NCI-H524 (cell line): ENCODE measurements at places on chromosomes 2 and 18.

- DNase-seq, result peak; percentile 59
These were observed 4.0 kb upstream of the WNT10A start for GRCh38 chr2:218876562-218877219.

DNA sequence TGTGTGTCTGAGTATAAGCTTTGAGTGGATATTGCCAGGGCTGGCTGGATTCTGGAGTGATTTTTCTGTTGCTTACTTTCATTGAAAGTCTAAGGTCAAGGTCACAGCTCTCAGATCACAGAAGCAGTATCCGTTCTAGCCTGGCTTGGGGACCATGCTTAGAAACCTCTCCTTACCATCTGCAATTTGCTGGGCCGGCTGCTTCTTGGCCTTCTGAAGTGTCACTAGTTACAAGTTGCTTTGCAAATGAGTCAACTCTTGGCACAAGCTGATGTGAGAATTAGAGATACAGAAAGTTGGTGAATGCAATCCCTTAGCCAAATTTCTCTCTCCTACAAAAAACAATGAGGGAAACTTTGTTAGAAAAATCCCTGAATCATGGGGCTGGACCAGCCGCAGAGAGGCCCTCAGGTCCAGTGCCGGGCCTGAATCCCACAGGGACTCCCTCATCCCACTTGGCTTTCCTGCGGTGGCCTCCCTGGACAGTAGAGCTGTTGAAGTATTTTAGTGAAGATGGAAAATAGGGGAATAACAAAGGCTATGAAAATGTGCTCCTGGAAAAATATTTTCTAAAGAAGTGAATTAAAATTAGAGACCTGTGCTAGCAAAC lies 92.7 kb upstream of the CNGA3 start:
- DNase-seq, result no peak

GRCh38 chr2:240466579-240467148 lies 31.2 kb downstream of the GPC1 start:
- no peak for DNase-seq

GRCh38 chr2:212592695-212593094 lies 54.1 kb upstream of the ERBB4 start:
- no peak for DNase-seq

DNA sequence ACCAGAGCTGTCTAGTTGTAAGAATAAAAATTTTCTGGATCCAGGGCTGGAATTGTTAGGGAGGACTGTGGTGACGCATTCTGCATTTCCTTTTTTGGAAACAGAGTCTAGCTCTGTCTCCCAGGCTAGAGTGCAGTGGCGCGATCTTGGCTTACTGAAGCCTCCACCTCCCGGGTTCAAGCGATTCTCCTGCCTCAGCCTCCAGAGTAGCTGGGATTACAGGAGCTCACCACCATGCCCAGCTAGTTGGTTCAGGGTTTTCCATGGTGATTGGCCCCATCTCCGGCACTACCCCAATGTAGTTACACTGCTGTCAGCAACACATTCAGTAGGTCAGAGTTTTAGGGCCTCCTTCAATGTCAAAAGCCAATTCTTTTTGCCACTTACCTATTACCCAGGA lies 58.6 kb upstream of the RNF152 start:
- DNase-seq, result no peak

GRCh38 chr2:219205165-219205538 lies 1.4 kb upstream of the ZFAND2B start:
- DNase-seq, result no peak

GRCh38 chr2:10590742-10591141 lies 99.0 kb downstream of the NOL10 start:
- no peak for DNase-seq

DNA sequence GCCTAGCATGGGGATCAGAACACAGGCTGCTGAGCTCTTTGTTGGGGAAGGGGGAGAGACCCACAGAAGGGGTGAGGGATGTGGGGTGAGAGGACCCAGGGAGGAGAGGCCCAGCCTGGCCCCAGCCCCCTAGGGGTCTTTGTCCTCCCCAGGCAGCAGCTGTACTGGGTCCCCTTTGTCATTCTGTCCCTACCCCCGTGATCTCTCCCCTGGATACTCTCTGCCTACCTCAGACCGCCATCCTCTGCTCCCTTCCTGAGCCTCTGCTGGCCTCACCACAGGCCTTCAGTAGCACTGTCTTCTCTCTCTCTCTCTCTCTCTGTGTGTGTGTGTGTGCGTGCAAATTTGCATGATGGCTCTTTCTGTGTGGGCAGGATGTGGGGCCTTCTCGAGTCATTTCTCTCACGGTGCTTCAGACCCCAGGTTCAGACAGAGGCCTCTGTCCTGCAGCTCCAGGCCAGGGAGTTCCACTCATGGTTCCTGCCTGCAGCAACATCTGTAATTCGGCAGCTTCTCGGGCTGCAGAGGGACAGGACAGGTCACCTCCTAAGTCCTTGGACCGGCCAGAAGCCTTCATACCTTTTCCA lies 1.4 kb downstream of the PSD4 start:
- no peak for DNase-seq

- no peak for DNase-seq
These were observed 17.3 kb downstream of the PTPN18 start for GRCh38 chr2:130372833-130373807.

DNA sequence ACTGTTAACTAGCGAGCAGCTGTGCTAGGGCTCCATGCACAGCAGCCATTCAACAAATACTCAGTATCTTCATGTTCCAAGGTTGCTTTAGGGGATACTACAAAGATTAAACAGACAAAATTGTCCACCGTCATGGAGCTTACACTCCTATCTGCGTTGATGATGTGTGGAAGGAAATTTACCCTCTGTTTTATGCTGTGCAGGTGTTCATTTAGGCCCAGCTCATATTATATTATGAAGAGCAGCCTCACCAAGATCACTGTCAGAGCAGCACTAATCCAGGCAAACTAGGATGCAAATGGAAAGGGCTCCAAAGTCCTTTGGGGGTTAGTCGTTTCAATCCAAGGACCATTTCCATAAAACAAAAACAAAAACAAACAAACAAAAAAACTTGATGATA lies 13.4 kb upstream of the WIPF1 start:
- DNase-seq, result no peak

GRCh38 chr2:229852565-229852964 lies 69.2 kb downstream of the TRIP12 start:
- no peak for DNase-seq

DNA sequence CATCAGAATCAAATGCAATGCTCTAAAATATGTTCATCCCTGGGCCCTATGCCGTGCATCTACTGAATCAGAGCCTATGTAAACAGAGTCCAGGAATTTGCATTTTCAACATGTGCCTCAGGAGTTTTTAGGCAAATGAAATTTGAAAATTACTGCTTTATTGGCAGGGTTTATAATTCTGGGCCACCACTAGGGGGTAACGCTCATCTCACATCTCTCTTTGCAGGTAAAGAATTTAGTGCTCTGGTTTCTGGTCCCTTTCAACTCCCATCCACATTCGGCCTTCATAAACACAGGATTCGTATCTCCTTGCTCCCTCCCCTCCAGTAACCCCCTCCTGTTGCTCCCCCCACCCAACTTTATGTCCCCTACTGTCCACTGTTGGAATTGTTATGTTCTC lies 49.3 kb downstream of the LYPD6B start:
- DNase-seq, result no peak

DNA sequence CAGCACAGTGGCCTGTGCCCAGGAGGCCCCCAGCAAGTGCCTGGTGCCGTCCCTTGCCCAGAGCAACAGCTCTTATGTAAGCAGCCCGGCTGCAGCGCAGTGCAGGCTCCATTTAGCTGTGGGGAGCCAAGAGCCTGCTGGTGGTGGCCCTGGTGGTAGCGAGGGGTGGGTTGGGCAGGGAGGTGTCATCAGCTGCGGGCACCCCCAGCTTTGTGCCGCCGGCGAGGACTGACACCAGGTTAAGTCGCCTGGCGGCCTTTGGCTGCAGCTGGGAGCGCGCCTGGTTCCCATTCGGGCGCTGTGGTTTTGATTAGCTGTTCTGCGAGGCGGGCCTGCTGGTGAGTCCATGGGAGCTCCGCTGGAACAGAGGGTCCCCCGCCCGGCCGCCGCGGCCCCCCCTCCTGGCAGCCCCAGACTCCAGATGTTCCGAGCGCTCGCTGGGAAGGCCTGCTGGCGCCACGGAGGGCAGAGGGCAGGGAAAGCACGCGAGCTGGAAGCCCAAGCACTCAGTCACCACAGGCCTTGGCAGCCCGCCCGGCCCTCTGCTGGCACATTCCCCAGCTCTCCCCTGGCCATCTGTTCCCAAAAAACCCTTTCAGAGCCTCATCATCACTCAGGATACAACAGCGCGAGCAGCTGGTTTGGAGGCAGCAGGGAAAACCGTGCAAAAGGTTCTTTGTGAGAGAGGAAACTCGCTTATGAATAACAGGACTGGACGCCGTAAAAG lies 18.4 kb downstream of the ATOH8 start:
- peak; percentile 99 for DNase-seq

DNA sequence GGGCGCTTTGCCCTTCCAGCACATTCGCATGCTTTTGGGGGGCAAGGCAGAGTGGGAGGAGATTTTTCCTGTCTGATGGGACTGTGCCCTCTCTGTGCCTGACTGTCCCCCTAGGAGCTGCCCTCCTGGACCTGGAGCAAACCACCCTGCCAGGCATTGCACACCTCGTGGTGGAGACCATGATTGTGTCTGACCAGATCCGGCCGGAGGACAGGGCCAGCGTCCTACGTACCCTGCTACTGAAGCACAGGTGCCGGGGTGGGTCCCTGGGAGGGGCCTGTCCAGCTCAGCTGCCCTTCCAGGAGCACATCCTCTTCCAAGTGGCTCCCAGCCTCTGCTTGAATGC lies 5.3 kb downstream of the SLC4A3 start:
- no peak for DNase-seq

- no peak for DNase-seq
These were observed 136.0 kb upstream of the GLI2 start for GRCh38 chr2:120599656-120600055.

- DNase-seq, result peak; percentile 32
These were observed 169.9 kb upstream of the SLC39A10 start for GRCh38 chr2:195486987-195487644.

- DNase-seq, result no peak
These were observed 289.6 kb downstream of the CYP26B1 start for GRCh38 chr2:71858071-71858470.

DNA sequence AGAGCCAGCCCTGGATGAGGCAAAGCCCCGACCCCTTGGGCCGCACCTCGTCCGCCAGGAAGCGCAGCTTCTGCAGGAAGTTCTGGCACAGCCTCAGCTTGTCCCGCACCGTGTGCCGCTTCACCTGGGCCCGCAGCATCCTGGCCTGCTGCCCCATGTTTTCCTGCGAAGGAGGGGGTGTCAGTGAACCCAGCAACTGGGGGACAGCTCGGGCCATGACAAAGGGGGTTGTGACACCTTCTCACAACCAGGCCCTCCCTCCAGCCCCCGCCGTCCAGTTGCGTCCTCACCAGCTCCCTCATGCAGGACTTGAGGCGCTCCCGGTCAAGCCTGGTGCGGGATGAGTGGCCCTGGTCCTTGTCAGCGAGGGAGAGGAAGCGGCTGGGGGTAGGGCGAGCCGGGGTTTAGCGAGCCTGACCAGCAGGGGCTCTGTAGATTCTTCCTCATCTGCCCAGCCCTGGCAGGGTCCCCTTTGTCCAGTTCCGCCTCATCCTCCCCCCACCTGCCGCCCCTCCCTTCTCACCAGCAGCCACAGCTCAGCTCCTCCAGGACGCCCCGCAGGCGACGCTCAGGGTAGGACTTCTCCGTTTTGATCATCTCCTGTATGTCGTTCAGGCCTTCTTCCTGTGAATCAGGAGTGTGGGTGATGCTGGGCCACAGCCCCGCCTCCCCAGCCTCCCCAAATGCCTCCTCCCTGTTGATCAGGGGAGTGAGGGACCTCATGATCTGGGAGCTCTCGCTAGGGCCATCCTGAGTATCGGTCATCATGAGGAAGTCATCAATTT lies 606 bp downstream of the OTOF start:
- no peak for DNase-seq

GRCh38 chr2:69216535-69217332 lies 170.3 kb downstream of the GFPT1 start:
- DNase-seq, result no peak
